Activated CD4-positive, alpha-beta T cell treated with anti-CD3 and anti-CD28 coated beads for 1 hour (primary cell): ENCODE measurements at places on chromosomes 7 and 10.

DNA sequence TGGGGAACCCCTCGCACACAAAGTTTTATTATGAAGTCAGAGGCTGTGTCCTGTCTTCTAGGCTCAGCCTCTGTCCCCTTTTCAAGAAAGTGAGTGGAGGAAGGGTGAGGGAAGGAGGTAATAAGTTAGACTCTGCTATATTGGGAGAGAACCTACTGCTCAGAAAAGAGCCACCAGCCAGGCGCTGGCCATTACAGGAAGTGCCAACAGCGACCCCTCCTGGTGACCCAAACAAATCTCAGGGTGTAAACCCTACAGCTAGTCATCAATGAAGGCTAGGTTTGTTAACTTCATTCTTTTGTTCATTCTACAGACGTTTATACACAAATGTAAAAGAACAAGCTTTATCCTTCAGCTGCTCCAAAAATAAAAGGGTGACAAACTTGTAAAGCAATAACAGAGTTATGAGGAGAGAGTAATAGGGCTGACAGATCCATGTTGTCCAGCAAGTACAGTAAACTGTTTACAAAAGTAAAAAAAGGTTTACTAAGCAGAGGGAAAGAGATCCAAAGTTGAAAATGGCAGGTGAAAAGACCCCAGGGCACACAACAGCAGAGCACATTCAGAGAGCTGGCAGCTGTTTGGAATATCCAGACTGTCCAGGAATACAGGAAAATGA is 82.7 kb downstream of the FAM204A start:
- no peak for DNase-seq

GRCh38 chr10:58330431-58330830 is 4.4 kb upstream of the UBE2D1 start:
- no peak for DNase-seq

DNA sequence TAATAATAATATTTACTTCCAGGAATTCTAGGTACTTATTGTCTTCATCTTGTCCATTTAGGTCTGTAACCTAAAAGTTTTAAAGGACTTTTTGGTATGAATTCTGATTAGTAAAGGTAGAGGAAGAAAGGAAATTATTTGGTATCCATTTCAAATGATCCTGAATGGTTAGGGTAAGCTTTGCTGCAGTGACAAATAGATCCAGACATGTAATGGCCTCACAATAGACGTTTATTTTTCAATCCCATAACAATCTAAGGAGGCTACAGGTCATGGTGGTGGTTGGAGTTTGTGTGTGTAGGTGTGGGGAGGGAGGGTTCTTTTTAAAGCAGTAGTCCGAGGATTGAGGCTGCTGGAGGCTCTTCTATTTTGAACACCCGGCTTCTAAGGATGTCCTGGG is 5.3 kb downstream of the FBH1 start:
- DNase-seq, result no peak

- no peak for DNase-seq
Measured at GRCh38 chr10:51881213-51881612, 181.8 kb upstream of the CSTF2T start.

DNA sequence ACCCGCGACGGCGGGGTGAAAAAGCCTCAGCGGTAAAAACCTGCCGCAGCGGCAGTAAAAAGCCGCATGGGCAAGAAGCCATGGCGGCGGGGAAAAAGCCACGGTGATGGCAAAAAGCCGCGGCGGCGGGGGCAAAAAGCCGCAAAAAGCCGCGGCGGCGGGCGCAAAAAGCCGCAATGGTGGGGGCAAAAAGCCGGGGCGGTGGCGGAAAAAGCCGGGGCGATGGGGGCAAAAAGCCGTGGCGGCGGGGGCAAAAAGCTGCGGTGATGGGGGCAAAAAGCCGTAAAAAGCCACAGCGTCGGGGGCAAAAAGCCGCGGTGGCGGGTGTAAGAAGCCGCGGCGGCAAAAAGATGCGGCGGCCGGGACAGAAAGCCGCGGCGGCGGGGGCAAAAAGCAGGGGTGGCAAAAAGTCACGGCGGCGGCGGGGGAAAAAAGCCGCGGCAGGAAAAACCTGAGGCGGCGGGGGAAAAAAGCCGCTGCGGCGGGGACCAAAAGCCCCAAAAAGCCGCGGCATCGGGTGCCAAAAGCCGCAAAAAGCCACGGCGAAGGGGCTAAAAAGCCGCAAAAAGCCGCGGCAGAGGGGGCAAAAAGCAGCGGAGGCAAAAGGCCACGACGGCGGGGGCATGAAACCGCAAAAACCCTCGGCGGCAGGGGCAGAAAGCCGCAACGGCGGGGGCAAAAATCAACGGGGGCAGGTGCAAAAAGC is 488.5 kb downstream of the ZNF33B start:
- DNase-seq, result no peak

GRCh38 chr10:130744631-130745030 is 566.9 kb downstream of the TCERG1L start:
- no peak for DNase-seq

DNA sequence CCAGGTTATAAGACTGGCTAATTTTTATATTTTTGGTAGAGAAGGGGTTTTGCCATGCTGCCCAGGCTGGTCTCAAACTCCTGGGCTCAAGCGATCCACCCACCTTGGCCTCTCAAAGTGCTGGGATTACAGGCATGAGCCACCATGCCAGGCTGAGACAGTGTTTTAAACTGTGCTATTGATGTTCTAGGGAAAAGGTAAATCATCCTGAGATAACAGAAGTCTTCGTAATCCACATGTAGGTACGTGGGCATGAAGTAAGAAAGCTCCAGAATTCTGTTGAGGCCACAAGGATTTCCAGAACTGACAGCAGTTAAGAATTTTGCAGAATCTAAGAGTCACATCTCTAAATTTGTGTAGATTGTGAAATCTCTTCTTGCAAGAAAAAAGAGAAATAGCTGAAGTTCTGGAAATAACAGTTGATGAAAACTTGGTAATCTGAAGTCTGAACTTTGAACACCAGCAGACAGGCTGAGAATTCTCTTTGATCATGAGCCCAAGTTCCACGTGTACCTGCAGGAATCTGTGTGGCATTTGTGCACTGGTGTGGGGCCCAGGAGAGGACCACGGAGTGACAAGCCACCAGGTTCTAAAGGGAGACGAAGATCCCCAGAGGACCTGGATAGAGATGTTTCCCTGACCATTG is 24.6 kb downstream of the C7orf33 start:
- DNase-seq, result no peak

DNA sequence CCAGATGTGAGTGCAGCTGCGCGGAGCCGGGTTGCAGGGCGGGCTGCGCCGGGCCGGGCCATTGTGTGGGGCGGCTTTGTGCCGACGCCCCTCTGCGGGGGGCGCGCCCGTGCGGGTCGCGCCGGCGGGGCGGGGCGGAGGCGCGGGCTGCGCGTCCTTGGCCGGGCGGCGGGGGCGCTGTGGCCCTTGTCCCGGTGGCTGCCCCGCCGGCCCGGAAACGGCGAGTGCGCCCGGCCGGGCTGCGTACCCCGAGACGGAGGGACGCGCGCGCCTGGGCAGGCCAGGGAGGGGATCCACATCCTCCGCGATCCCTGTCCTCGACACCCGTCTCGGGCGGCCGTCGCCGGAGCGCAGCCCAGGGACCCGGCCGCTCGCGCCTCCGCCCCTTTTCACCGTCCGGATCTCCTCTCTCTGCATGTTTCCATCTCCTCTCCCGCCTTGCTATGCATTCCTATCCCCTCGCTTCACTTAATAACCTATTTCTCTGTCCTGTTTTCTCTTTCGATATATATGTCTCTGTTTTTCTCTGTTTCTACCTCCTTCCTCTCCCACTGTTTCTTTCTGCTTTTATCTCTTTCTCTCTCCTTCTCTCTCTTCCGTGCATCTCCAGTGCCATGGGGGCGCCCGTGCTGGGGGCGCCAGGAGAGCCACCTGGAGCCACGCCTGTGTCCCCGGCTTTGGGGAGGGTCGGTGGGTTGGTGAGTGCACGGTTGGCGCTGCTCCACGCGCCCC is 765 bp downstream of the PFKFB3 start:
- DNase-seq, result peak; percentile 38

GRCh38 chr10:126177417-126178030 is 210.8 kb downstream of the ADAM12 start:
- DNase-seq, result no peak

- DNase-seq, result no peak
Measured at GRCh38 chr7:157555313-157555712, 218.5 kb downstream of the DNAJB6 start.

DNA sequence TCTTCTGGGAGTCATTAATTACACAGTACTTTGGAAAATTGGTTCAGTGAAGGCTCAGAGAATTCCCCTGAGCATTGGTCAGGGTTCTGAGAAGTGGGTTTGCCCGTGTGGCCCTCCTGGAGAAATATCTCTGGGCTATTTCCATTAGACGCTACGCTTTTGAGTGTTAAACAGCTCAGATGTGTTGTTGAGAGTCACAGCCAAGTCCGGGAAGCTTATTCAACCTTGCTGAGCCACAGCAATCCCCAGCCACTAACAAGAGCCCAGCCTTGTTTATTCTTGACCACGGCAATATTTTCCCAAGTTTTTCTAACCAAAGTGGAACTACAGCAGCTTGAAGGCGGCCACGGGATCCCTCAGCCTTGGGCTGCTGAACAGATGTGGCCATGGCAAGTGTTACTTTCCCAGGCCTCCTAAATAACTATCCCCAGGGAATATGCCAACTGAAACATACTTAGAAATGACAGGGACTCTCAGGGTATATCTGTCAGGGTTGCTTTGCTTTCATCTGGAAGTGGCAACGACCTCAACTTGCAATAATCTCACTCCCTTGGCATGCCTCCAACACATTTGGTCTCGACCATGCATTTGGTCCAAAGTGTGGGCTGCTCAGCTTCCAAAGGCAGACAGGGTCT is 214.7 kb downstream of the EMX2 start:
- no peak for DNase-seq

DNA sequence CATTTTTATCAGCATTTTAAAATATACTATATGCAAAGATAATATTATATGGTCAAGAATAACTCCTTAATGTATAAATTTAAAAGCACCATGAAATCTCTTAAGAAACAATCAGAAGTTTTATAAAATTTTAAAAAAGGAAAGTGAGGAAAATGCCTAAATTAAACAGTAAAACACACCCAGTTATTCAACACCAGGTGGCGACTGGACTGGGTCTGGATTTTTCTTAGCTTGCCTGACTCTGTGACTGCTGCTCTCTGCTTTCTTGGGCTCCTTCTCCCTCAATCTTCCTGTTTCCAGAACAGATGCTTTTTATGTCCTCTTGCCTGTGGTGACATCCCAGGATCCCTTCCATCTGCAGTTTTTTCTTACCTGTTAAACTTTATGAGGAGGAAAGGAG is 200.3 kb downstream of the BICC1 start:
- no peak for DNase-seq

DNA sequence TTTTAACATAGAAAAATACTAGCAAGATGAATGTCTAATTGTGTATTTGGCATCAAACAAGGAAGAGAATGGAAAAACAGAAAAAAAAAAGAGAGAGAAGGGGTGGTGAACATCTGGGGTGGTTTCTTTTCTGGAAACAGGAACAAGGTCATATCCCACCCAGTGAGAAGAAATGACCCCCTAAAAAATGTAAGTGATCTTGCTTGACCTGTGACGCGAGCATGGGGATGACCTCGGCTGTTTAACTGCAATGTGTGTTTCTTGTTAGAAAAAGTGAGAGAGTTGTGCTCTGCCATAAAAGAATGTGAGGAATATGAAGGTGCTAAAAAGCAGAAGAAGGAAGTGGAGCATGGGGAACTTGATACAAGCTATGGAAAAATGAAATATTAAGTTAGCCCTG is 258.5 kb downstream of the AGMO start:
- DNase-seq, result no peak

GRCh38 chr10:132905661-132906060 is 36.7 kb downstream of the CFAP46 start:
- no peak for DNase-seq

DNA sequence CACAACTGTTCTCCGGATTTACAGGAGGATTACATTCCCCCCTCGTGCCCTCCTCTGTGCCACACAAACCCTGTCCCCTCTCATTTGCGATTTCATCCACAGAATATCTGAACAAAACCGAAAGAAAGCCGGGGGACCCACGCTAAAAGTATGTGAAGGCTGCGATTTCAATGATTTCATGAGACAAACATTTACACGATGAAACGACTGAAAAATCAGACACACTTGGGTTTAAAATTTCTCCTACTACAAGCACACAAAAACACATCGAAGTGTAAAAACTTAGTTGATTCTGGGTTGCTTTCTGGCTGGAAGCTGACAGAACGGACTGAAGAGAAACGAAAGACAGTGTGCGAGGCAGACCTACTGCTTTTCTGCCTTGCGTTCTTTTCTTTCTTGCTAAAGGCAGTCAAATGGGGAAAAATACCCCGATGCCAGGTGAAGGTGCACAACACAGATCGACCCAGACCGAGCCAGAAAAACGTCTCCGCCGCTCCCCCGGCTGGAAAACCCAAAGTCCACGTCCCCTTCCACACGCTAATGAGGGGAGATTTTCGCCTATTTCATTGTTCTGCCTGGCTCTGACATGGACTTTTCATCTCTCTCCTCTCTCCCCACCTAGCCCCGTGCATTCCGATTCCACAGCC is 1.2 kb downstream of the HIPK2 start:
- no peak for DNase-seq

- no peak for DNase-seq
Measured at GRCh38 chr7:124857672-124858235, 71.9 kb downstream of the POT1 start.

DNA sequence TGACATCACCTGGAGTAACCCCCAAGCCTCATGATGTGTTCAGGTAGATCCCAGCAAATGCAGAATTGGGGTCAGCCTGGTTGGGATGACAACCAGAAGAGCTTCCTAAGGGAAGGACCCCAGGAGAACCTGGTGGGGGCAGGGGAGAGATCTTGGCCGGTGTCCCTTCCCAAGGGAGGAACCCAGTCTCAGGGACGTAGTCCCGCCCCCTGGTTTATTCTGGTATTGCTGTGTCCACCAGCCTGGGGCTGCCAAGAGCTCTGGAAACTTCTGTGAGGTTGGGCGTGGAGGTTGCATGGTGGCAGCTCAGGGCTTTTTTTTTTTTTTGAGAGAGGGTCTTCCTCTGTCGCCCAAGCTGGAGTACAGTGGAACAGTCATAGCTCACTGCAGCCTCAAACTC is 19.4 kb downstream of the GTF2IRD1 start:
- DNase-seq, result no peak

- no peak for DNase-seq
Measured at GRCh38 chr7:71286336-71286735, 154.4 kb downstream of the GALNT17 start.

GRCh38 chr10:70913191-70913892 is 25.0 kb upstream of the PCBD1 start:
- no peak for DNase-seq
